ENCODE measurements at places on chromosomes 6 and 20. TPM values are rescaled to one million over a fixed set of nuclear protein-coding genes. Genes with fewer than 3 reads are reported as not detected.

DNA sequence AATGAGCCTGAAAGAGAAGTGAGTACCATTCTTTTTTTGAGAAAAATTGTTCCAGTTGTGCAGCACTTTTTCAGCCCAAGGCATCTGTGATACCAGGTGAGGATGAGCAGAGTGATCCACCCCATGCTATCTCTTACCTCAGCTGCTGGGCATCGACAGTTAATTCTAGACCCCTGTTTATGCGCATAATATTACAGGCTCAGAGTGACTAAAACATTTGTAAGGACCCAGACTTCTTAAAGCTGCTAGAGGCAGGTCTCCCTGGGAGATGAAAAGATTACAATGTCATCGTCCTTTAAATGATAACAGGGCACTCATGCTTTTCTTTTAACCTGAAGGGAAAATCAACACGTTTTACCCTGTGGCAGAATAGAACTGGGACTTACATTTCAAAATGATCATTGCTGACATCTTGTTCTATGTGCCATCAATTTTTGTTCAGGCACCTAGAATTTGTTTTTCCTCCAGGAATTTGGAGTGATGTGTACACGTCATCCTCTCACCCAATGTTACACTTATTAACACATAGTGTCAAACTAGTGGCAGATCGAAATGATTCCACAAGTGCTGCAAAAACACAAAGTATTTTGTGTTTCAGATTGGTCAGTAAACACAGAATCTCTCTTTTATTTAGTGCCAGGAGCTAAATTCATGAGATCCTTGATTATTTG, 684.6 kb downstream of the UTRN start:
- no peak for DNase-seq

DNA sequence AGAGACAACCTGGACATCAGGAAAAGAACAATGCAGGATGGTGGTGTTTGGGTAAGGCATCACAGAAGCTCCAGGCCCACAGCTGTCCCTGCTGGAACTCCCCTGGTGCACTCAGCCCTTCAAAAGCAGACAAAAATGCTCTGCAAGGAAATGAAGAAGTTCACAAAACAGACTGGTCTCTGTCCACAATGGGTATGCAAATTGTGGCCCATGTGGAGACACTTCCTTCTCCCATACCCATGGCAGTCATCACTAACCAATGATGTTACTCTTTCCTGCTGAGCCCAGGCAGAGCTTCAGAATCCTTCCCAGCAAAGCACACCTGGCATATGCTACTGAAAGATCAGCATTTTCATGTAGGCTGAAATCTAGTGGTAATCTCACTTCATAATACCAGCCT, 42.6 kb upstream of the PXDC1 start:
- no peak for DNase-seq

- DNase-seq = no peak
Measured at GRCh38 chr6:154726887-154727286, 6.3 kb upstream of the SCAF8 start.

GRCh38 chr6:138420356-138420755, 16.3 kb downstream of the HEBP2 start:
- DNase-seq = no peak

DNA sequence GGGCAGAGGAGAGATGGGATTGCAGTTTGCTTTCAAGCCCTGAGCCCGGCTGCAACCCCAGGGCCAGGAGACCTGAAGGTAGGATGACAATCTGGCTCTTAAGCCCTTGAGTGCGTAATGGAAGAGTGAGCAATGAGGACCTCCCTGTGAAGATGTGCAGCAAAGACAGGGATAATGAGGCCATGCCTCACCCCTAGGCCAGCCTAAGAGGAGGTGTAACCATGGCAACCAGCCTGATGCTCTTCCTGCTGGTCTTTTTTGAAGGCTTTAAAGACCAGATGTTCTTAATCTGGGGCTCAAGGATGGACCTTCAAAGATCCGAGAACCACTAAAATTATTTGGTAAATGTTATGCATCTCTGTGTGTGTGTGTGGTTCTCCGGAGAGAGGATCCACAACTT, 8.2 kb downstream of the ARHGAP40 start:
- DNase-seq = no peak

The KCNQ2 gene
- under 0.01 TPM for polyA plus RNA-seq

DNA sequence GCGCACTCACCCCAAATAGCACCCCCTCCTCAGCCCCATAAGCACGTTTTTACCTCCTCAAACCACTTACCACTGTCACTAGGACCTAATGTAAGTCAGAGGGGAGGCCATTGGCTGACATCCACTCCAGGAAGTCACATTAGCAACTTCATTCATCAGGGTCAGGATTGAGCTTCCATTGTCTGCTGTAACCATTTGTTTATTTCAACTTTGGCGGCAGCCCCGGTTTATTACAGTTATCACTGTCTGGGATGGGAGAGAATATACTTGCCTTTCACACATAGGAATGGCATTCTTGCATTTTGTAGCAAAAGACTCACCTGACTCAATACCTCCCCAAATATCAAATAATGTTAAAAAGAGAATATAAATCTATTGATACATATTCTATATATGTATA, 38.3 kb downstream of the MAFB start:
- no peak for DNase-seq

DNA sequence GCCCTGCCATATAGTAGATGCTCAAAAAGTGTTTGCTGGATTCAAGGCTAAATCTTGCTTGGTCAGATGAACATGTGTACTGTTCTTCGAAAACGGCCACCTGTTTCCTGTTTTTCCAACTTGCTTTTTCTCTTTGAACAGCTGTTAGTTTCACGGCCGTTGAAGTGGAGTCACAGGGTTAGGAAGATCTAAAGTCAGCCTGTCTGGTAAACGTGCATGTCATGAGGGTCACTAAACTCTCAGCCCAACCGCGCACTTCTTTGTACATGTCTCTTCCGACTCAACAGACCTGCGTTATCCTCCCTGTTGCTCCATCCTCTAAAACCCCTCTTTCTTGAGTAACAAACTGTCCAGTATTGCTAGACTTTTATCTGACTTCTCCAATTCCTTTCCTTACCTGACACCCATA, 93.2 kb upstream of the MAN1A1 start:
- no peak for DNase-seq

The GNMT gene
- 3.0 TPM for polyA plus RNA-seq

- DNase-seq = no peak
Measured at GRCh38 chr6:159941286-159942113, 27.4 kb upstream of the IGF2R start.

GRCh38 chr6:23589811-23590210, 536.2 kb upstream of the NRSN1 start:
- no peak for DNase-seq

The FHL5 gene
- 0.59 TPM for polyA plus RNA-seq

The WFDC12 gene
- polyA plus RNA-seq = not detected

The TCF15 gene
- 7.4 TPM for polyA plus RNA-seq

DNA sequence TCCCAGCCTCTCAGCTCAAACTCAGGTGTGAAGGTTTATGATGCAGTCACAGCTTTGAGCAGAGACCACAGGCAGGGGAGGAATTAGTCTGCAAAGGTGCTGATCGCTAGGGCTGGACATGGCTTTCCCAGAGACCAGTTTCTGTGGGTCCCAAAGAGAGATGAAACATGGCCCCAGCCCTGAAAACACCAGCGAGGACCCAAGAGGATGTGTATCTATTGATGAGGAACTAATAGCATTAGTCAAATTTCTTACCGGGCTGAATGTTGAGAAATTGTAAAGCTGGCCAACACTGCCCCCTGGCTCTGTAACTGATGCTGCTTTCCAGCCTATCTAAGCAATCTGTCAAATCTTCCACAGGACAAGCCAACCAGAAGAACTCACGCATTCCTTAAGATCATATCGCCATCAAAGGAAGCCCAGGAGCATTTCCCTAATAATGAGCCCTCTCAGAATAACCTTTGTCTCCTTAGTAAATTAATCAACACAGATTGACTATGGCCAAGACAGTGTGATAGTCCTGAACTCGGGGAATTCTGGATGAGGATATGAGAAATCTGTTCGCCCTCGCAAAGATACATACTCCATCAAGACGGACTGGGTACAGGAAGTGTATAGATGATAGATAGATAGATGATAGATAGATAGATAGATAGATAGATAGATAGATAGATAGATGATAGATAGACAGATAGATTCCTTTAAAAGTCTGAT, 7.8 kb upstream of the ACSS1 start:
- DNase-seq = no peak

DNA sequence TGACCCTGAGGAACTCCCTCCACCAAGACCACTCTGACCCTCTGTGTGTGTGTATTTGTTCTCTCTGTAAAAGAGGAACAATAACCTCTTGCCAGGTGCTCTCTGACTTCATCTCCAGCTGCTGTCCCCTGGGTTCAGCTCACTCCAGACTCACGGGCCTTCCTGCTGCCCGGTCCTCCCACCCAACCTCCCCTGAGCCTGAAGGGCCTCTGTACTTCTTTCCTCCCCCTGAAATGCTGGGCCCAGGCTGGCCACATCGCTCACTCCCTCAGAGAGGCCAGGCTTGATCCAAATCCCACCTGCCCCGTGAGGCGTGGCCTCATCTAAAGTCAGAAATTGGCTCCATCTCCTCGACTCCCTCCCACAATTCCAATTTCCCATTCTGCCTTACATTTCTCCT, 202.4 kb downstream of the PRKN start:
- DNase-seq = no peak

GRCh38 chr6:25387911-25388310, 108.7 kb downstream of the CARMIL1 start:
- DNase-seq = no peak

The PHACTR3 gene
- polyA plus RNA-seq = 14.5 TPM

GRCh38 chr6:133568970-133569889, 319.7 kb upstream of the TCF21 start:
- DNase-seq = peak; percentile 55

The RBM24 gene
- polyA plus RNA-seq = 177 TPM

- no peak for DNase-seq
Measured at GRCh38 chr20:61764471-61765025, 301.1 kb downstream of the TAF4 start.

The NEURL2 gene
- 7.0 TPM for polyA plus RNA-seq

DNA sequence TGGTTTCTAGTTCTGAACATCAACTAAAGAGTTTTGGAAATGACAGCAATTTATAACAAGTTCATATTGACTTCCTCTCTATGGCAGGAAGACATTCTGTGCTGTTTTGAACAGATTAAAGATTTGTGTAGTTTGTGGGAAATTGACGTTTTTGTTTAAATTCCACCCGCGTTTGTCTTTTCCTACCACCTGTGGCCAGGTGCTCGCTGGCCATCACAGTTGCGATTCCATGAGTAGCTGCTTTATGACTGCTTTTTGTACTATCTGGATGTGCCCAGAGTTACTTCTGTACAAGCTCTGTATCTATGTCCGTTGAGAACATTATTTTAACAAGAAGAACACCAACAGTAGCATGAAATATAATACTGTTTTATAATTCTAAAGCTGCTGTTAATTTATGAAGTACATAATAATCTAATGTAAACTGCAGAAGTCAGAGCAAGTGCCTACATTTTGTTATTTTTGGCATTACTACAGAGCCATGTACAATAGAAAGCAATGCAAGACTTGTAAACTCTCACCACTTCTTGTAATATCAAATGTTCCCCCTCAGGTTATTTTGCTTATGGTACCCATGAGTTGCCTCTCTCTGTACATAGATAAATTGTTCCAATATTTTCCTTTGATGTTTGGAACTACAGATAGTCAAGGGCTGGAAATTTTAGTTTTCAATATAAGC, 33.5 kb downstream of the ZBTB2 start:
- no peak for DNase-seq

- DNase-seq = no peak
Measured at GRCh38 chr6:113039005-113039404, 691.9 kb downstream of the RFPL4B start.

DNA sequence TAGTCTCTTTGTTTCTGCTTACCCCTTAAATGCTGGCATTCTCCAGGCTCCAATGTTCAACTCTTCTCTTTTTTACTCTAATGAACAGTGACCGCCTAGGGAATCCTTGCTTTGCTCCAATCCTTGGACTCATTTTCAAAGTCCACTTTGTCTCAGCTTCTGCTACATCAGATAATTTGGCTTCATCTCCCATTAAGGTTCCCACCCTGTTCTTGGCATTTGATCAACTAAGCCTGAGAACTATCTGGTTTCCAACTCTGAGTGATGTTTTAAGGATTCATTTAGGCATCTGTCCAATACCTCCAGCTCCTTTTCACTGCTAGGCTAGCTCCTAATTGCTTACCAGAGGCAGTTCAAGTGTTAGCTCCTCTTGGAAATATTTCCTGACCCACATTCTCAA, 64.9 kb downstream of the ME1 start:
- no peak for DNase-seq

The UQCC2 gene
- 376 TPM for polyA plus RNA-seq

- DNase-seq = no peak
Measured at GRCh38 chr6:143559051-143559660, 47.6 kb upstream of the FUCA2 start.

- no peak for DNase-seq
Measured at GRCh38 chr6:138681627-138682026, 91.9 kb upstream of the CCDC28A start.

DNA sequence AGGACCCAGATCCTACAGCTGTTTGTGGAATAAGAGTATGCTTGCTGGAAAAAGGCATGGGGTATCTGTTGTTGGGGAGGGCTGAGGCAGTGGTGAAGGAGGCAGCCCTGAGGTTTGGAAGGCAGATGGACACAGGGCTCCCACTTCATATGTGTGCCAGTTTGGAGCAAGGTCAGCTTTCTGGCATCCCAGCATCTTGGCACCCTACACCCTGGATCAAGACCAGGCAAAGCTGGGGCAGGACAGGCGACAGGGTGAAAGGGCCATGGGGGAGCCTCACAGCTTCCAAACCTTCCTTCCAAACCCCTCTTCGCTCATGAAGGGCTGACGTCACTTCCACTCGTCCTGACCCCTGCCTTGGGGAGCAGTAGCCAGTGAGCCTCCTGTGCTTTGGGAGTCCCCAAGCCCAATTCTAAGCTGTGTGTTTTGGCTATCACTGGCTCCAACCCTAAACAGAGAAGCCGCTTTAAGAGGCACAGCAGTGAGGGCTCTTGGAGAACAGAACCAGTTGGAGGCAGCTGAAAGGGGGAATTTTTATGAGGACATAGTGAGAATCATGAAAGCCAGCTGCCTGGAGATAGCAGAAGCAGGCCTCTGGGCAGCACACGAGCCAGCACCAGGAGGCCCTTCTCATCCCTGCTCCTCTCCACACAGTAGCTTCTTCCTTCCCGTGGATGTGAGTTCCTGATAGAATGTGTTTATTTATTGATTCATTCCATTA, 448.6 kb upstream of the CDH4 start:
- no peak for DNase-seq

- DNase-seq = peak; percentile 66
Measured at GRCh38 chr6:35357677-35358076, 15.3 kb downstream of the PPARD start.
